ENCODE measurements at places on chromosomes 4 and X. TPM values are rescaled to one million over a fixed set of nuclear protein-coding genes. Genes with fewer than 3 reads are reported as not detected.

Gene NR3C2
- total RNA-seq, result 0.67 TPM

Gene SPON2
- 1.1 TPM for total RNA-seq

Gene RHOXF2
- not detected for total RNA-seq

Gene CLTRN
- total RNA-seq, result 0.85 TPM

Gene CSAG3
- 8.9 TPM for total RNA-seq

Gene PHEX
- 0.32 TPM for total RNA-seq

Gene HTR2C
- not detected for total RNA-seq

Gene ODAM
- total RNA-seq, result not detected

Gene PCYT1B
- 1.6 TPM for total RNA-seq

Gene SLITRK2
- 0.69 TPM for total RNA-seq

Gene CSAG2
- total RNA-seq, result 1.1 TPM

Gene AMOT
- total RNA-seq, result 11.2 TPM

Gene TADA2B
- total RNA-seq, result 9.3 TPM

Gene TRPC5OS
- total RNA-seq, result not detected

Gene BEND4
- not detected for total RNA-seq

Gene TMPRSS11F
- 0.18 TPM for total RNA-seq

Gene AMER1
- 1.8 TPM for total RNA-seq

Gene MAML3
- total RNA-seq, result 2.9 TPM

Gene PAGE4
- total RNA-seq, result 0.43 TPM

Gene WNK3
- 8.6 TPM for total RNA-seq

Gene MAGEA3
- 252 TPM for total RNA-seq

Gene TMEM129
- 27.2 TPM for total RNA-seq

Gene CBR4
- 16.8 TPM for total RNA-seq

Gene ITIH6
- not detected for total RNA-seq

Gene GPR78
- not detected for total RNA-seq

Gene UTP14A
- total RNA-seq, result 53.5 TPM

Gene UGT8
- total RNA-seq, result 7.4 TPM

Gene SCD5
- 24.2 TPM for total RNA-seq

Gene FAM47B
- total RNA-seq, result not detected

Gene PAGE5
- 18.9 TPM for total RNA-seq

Gene TGIF2LX
- total RNA-seq, result not detected

Gene SCRG1
- 1.3 TPM for total RNA-seq

Gene PABPC1L2B
- total RNA-seq, result not detected

Gene SH2D1A
- 0.13 TPM for total RNA-seq

Gene NSD2
- total RNA-seq, result 24.8 TPM

Gene FRMPD4
- not detected for total RNA-seq

Gene GPRASP3
- total RNA-seq, result 1.5 TPM

Gene GAGE12C
- not detected for total RNA-seq

Gene AMBN
- total RNA-seq, result 0.13 TPM

Gene ASB11
- total RNA-seq, result 3.5 TPM

Gene SSX1
- total RNA-seq, result 1.0 TPM

Gene POU3F4
- not detected for total RNA-seq

Gene STOX2
- 2.5 TPM for total RNA-seq

Gene CRMP1
- total RNA-seq, result 0.72 TPM

Gene NXF2
- not detected for total RNA-seq

Gene CCDC110
- 2.7 TPM for total RNA-seq

Gene CXorf65
- total RNA-seq, result not detected

Gene SSX4
- total RNA-seq, result 0.42 TPM

Gene MAGEA2B
- 16.7 TPM for total RNA-seq

Gene RAB40A
- total RNA-seq, result 0.05 TPM

Gene TRIML2
- not detected for total RNA-seq

All from SK-MEL-5 (cell line).